ENCODE measurements at places on chromosomes 16 and 17.

- no peak for DNase-seq
Measured at GRCh38 chr17:10875984-10876555, 38.2 kb upstream of the PIRT start.

GRCh38 chr17:37693328-37693727, 50.1 kb upstream of the DDX52 start:
- no peak for DNase-seq

DNA sequence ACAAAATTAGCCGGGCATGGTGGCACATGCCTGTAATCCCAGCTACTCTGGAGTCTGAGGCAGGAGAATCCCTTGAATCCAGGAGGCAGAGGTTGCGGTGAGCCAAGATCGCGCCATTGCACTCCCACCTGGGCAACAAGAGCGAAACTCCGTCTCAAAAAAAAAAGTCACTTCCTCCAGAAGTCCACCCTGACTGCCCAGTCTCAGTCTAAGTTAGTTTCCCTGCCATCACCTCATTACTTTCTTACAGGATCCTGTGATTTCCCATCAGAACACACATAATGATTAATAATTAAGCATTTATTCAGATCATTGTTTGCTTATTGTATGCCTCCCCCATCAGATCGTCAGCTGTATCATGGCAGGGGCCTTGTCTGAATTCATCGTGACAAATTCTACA, 31.6 kb downstream of the ABCC3 start:
- DNase-seq = no peak

DNA sequence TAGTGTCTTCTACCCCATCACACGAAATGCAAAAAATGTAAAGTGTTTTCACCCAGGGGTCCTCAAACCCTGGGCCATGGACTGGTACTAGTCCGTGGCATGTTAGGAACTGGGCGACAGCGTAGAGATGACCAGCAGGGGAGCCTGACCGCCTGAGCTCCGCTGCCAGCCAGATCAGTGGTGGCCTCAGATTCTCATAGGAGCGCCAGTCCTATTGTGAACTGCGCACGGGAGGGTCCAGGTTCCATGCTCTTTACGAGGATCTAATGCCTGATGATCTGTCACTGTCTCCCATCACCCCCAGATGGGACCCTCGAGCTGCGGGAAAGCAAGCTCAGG, 4.5 kb downstream of the SCARF1 start:
- no peak for DNase-seq

DNA sequence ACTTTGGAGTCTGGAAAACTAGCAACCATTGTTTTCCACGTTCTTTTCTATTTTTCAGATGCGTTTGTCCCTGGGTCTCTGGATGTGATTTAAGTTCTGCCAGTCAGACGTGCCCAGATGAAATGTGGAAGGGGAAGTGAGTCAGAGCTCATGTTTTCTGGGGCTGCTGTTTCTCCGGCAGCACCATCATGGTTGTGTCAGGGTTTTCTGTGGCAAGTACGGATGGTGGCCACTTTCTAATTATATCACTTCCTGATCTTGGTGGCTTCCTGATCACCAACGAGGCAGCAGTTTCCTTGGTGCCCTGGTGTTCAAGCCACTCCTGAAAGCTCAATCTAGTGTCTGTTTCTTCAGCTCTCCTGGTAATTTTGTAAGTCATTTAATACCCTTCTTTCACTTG, 31.4 kb upstream of the PMFBP1 start:
- no peak for DNase-seq
